ENCODE measurements at places on chromosomes 4 and X.

DNA sequence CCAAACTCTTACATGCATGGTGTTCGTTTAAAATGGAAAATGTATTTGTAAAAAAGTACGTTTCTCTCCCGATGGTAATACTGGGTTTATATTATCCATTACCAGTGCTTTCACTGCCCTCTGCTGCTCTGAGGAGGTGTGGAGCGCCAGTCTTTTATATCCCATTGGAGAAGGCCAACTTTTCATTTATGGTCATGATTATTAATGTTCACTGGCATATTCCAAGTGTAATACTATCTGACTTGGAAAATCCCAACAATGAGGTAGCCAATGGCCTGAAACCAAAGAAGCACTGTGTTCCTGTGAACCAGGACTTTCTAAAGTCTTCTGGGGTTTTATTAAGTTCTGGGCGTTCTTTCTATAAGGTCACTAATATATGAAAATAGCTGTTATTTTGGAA, 80.7 kb downstream of the SYNPO2 start:
- DNase-seq: no peak

DNA sequence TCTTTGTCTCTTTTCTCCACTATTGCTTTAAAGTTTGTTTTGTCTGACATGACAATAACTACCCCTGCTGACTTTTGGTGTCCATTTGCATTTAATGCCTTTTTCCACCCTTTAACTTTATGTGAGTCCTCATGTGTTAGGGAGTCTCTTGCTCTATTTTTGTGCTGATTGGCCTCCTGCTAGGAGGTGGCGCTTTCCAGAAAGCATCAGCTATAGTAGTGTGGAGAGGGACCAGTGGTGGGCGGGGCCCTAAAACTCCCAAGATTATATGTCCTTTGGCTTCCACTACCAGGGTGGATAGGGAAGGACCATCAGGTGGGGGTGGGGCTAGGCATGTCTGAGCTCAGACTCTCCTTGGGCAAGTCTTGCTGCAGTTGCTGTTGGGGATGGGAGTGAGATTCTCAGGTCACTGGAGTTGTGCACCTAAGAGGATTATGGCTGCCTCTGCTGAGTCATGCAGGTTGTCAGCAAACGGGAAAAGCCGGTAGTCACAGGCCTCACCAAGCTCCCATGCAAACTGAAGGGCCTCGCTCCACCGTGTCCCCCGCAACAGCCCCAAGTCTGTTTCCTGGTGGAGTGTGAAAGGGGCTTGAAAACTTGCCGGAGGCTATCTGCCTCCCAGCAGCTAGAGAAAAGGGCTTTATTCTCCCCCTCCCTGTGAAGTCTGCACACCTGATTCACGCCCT, 156.3 kb downstream of the CPEB2 start:
- DNase-seq: no peak

DNA sequence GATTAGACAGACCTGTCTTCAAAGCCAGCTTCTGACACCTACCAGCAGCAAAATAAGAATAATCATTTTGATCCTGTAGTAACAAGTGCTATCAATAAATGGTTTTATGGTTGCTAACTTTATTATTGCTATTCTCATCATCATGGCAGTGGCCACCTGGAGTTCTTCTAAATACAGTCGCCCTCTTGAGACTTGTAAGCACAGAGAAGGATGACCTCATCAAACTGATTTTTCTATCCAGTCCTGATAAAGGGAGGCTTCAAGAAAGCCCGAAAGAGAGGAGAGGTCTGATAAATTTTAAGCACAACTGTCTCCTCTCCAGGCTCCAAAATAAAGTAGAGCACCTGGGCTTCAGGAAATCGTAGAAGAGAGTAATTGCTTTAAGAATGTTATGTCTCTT, 286.4 kb downstream of the USP46 start:
- DNase-seq: no peak

DNA sequence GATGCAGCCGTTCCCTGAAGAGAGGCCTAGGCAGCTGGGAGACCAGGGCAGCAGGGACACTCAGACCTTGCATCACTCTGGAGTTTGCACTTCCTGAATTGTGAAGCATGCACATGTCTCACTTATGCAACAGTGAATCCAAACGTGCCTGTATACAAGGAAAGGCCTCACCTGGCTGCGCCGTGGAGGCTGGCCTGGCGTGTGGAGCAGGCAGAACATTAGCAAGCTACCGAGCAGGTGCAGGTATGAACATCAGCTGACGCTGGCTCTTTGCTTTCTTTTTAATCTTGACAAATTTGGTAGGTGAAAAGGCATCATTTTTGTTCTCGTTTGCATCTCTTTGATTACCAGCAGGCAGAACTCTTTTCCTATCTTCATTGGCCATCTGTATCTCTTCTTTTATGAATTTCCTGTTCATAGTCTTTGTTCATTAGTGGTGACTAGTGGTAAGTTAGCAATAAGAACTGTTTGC, 37.1 kb upstream of the IRAK1 start:
- no peak for DNase-seq

DNA sequence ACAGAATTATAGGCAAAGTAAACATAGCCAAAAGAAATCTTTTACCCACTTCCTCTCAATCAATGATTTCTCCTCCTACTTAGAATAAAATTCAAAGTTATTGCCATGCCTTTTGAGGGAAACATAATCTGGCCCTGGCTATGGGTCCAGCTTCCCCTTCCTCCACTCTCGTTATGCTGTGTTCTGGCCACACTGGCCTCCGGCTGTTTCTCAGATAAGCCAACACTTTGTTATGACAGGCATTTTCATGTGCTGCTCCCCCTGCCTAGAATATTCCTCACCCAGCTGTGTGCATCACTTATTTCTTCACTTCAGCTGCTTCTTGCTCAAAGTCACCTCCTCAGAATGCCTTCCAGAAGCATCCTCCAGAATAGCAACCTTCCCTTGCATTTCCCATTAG, 386.6 kb upstream of the AADAT start:
- no peak for DNase-seq

GRCh38 chr4:121736735-121737351, 28.1 kb downstream of the SMIM43 start:
- DNase-seq: no peak

DNA sequence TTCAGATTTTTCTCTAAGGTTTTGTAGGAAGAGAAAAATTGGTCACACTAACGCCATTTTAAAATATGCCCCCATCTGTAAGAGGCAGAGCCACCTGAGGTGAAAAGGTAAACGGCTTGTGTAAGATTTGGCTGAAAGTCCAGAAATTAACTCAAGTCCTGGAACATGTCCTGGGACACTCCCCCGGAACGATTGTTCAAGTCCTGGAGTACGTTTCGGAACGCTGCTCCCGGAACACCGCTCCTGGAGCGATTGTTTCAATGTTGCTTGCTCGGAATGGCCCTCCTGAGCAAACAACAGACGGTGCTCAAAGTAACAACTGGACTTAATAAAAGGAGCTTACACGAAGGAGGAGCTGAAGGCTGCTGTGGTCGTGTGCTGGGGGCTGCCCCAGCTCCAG, 796.5 kb upstream of the SLIT2 start:
- no peak for DNase-seq

GRCh38 chrX:141314441-141314840, 72.1 kb upstream of the SPANXC start:
- no peak for DNase-seq

- DNase-seq: no peak
Measured at GRCh38 chrX:40849906-40850823, 114.8 kb upstream of the MED14 start.

DNA sequence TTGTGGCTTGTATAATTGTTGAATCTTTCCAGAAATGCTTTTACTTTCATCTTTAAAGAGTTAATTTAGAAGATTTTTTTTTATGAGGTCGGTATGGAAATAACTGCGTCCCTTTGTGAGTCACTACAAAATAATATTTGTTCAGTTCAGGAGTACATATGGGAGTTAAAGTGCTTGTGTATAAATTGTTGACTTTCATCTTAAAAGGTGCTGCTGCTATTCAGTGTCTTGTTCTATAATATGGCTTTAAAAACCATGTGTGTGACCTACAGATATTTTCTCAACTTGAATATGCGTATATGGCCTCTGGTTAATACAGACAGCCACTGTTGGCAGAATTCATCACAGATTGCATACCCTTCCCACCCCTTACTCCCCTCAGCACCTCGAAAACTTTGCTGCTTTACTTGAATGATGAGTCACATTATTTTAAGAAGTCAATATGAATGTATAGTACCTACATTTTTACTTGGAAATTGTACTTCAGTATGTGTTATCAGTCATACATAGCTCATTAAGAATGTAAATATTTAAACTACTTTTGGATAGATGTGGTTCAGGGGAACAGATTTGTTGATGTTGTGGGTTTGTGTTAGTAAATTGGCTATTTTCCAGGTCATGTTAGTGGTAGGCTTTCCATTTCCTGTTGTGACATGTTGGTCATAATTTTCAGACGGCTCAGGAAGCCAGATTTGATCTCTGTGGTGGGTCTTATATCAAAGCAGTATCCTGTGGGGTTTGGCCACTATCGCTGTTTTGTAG, 1.5 kb downstream of the CLCN3 start:
- no peak for DNase-seq

DNA sequence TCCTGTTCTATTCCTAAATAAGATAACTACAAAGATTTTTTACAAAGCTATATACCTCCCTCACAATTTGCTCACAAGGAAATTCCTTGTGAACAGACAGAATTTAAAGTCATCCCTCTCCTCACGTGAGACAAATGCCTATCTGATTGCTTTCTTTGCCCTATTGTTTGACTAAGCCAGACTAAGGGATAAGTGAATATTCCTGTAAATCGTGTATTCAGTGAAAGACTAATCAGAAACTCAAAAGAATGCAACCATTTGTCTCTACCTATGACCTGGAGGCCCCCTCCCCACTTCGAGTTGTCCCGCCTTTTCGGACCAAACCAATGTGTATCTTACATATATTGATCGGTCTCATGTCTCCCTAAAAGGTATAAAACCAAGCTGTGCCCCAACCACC, 15.3 kb upstream of the ZBTB33 start:
- no peak for DNase-seq

GRCh38 chrX:82658492-82658891, 849.6 kb upstream of the POU3F4 start:
- DNase-seq: no peak

DNA sequence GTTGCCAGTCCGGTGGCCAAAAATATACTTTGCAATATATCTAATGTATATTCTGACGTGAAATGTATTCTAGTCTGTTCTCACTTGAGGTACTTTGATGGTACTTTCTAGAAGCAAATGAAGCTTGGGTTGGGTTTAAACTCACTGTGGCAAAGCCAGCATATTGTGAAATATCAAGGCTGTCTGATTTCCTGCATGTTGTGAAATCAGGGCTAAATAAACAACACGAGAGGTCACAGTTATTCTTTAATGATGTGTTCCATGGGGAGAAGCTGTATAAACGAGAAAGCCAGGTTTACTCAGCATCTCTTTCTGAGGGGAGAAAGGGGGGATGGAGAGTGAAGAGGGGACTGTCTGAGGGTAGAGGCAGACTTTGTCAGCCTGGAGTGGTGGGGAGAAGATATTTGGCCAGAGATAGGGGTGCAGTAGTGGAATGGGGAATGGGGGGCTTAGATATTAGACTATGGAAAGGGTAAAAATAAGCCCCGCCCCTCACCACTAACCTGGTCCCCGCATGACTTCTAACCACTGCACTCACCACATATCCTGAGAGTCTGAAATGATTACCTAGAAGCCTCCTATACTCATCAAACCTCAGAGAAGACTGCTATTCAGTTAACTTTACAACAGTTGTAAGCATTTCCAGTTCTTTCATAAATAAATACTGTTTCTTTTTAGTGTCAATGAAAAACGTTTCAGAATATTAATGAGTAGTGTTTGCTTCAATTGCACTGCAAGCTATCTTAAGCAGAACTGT, 5.9 kb upstream of the SCARB2 start:
- no peak for DNase-seq

DNA sequence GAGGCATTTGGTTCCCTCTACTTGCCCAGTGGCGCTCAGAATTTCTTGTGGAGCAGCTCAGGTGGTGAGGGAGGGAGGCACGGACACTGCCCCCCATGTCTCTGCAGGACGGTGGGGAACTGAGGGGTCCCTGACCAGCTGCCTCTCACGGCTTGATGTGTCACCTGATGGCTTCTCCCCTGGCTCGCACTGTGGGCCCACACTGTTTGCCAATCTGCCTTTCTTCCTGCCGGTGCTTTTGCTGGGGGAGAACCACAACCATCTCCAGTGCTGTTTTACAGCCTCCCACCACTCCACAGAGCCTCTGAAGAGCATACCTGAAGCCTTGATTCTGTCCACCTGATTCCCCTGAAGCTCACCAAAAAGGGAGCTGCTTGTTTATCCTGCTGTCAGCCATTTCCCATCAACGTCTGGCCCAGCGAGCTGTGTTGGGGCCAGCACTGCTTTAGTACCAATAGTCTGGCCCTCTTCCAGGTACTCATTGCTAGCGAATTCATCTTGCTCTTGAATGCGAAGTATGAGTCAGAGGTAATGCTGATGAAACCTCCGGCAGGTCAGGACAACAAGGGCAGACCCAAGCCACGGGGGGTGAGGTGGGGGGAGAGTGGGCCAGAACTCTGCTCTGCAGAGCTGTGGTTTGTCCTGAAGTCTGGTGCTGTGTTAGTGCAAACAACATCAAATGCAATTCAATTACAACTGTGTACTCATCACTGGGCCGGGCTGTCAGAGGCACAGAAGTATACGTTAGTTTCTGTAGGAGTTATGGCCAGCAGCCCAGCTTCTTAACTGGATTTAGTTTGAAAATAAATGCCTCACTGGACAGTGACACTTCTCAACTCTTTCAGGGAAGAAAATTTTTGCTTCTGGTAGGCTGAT, 208.3 kb upstream of the JADE1 start:
- no peak for DNase-seq

DNA sequence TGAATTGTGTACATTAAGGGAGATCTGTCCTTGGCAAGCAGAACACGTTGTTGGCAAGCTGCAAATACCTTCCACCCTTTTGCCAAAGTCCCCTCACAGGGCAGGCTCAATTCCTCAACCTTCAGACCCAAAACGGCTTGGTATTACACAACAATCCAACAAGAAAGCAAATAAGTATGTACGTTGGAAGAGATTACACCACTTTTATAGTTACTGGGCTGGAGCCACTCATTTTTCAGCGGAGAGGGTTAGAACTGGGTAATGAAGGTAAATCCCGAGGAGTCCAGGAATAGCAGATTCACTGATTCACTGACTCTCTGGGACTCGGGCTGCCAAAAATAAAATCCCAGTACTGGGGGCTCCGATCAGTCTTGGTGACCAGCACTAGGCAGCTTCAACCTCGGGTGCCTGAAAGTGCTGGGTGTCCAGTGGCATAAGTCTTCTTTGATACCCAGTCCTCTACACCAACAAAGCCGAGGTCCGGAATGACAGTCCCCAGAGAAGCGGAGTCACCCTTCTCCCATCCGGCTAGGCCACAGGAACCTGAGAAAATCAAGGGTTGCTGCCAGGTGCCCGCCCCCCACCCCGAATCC, 587 bp downstream of the TIMM8A start:
- DNase-seq: no peak

- no peak for DNase-seq
Measured at GRCh38 chrX:23317799-23318724, 16.6 kb upstream of the PTCHD1 start.

GRCh38 chrX:16687514-16687913, 25.0 kb downstream of the CTPS2 start:
- DNase-seq: no peak

GRCh38 chrX:69018416-69019072, 146.7 kb downstream of the PJA1 start:
- DNase-seq: no peak

Data from stimulated activated CD8-positive, alpha-beta memory T cell treated with anti-CD3 and anti-CD28 coated beads, Interleukin-2, amount 100 ng/mL, for 48 hours (primary cell).